ENCODE measurements at places on chromosomes 12 and 14.

GRCh38 chr12:70213707-70214106 is 29.5 kb upstream of the CNOT2 start:
- DNase-seq = no peak

- no peak for DNase-seq
Observed at GRCh38 chr14:85444635-85445034, 85.3 kb upstream of the FLRT2 start.

GRCh38 chr12:49201595-49202295 is 12.9 kb upstream of the TUBA1A start:
- DNase-seq = no peak

DNA sequence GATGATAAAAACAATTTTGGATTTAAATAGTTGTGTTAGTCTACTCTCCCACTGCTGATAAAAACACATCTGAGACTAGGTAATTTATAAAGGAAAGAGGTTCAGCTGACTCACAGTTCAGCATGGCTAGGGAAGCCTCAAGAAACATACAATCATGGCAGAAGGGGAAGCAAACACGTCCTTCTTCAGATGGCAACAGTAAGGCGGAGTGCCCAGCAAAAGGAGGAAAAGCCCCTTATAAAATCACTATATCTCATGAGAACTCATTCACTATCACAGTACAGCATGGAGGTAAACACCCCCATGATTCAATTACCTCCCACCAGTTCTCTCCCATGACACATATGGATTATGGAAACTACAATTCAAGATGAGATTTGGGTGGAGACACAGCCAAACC is 632.1 kb downstream of the SLC16A7 start:
- DNase-seq = no peak

DNA sequence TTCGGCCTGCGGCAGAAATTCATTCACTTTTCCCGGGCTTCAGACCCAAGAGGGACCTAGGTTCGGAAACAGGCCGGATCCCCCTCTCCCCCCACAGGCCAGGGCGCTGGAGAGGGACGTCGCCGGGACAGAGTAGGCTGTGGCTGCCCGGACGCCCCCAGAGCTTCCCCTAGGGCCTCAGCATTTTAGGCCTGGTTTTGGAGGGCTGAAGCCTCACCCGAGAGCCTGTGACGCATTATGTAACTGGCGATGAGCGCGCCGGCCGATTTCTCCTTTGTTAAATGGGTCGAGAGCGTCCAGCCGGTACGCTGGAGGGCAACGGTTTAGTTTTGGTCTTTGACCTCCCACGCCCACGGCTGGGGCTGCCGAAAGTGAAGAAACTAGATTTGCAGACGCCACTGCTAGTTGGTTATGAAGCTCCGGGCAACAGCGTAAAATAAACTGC is 657 bp downstream of the PEBP1 start:
- peak; percentile 13 for DNase-seq

GRCh38 chr14:50469982-50470381 is 62.4 kb downstream of the MAP4K5 start:
- no peak for DNase-seq

GRCh38 chr12:99235381-99235780 is 412.2 kb upstream of the GARIN6 start:
- no peak for DNase-seq

DNA sequence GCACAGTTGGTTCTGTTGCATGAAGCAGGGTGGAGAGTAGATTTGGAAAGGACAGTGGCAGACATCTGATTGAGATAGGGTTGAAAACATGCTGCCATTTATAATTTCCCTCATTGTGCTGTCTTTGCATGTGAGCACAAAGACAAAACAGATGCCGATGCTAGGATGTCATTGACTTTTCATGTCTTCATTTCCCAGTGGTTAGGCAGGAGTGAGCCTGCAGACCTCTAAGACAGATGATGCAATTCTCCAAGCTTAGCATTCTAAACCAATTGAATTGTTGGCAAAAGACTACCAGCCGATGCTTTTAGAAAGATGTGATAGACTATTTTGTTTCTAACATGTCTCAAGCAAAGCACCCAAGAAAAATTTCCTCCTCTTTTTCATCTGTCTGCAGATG is 37.1 kb upstream of the PELI2 start:
- no peak for DNase-seq

- DNase-seq = no peak
Observed at GRCh38 chr12:46452061-46452615, 79.6 kb upstream of the SLC38A2 start.

GRCh38 chr14:71554323-71554722 is 377.9 kb upstream of the RGS6 start:
- DNase-seq = no peak

GRCh38 chr12:94379479-94380113 is 80.1 kb downstream of the CEP83 start:
- no peak for DNase-seq

GRCh38 chr12:31387011-31387410 is 61.1 kb upstream of the SINHCAF start:
- DNase-seq = no peak

- DNase-seq = no peak
Observed at GRCh38 chr12:18135509-18135908, 45.5 kb upstream of the RERGL start.

DNA sequence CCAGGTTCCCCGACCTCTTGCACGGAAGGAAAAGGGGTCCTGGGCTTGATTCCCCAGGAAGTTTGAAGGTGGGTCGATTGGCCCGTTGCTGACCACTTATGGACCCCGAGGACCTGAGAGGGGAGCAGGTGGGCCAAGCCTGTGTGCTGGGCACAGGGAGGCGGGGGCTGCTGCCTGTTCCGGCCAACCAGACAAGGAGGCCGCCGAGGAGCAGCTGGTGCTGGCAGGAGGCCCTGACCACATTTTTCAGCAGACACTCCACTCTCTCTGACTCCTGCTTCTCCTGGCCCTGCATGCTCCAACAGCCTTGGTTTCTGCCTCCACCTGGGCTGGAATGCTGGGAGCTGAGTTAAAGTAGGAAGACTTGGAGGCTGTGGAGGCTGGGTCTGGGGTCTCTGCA is 42.8 kb downstream of the NOS1 start:
- no peak for DNase-seq

GRCh38 chr12:111469401-111469800 is 63.7 kb downstream of the SH2B3 start:
- DNase-seq = no peak

GRCh38 chr12:6551063-6551461 is 4.8 kb downstream of the IFFO1 start:
- DNase-seq = no peak

DNA sequence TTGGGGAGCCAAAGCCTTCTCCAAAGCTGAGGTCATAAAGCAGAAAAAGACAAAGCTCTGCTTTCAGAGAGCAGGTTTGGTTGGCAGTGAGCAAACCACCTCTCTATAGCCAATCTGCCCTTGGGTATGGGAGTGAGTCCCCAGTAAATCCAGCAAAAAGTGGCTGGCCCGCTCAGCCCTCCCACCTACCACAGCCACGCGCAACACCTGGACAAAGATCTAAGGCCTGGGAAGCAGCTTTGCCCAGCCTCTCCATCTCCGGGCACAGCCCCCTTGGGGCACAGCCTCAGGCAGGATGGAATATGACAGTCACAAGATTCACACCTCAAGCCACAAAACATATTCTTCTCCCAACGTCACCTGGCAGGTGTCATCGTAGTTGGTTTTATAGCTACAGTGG is 211.7 kb upstream of the EEA1 start:
- no peak for DNase-seq

GRCh38 chr14:76133103-76133502 is 18.6 kb upstream of the GPATCH2L start:
- no peak for DNase-seq

GRCh38 chr14:101056446-101056845 is 152.9 kb upstream of the RTL1 start:
- no peak for DNase-seq

- no peak for DNase-seq
Observed at GRCh38 chr12:29428633-29429032, 47.7 kb upstream of the ERGIC2 start.

GRCh38 chr14:50762931-50763300 is 68.0 kb downstream of the NIN start:
- no peak for DNase-seq

- peak; percentile 47 for DNase-seq
Observed at GRCh38 chr14:73787486-73788316, 63.9 kb upstream of the PTGR2 start.

DNA sequence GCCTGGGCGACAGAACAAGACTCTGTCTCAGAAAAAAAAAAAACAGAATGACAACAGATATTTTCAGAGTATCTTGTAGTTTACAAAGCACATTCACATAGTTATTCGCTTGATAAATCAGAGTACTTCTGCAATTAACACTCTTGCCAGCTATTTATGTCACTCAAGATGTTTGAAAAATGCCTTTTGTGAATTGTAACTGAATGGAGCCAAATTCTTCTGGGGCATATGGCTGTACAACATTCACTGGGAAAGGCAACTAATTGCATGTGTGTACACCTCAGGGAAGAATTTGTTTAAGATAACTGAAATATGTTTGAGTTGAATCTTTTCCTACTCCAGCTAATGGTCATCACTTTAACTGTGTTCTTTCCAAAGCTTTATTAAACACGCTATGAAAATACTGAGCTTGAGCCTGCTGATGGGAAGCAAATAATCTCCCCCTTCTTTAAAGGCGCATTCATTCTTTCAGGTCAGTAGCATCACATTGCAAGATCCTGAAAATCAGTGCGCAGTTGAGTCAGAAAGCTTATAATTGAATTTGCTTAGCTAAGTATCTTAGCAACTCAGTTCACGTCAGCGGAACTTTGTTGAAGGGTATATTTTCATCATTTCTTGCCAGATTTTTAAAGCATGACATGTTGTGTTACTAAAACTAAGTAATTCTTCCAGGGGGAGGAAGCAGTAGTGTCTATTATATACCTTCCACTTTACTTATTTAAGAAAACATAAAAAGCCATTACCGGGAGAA is 66.6 kb downstream of the SINHCAF start:
- DNase-seq = no peak

DNA sequence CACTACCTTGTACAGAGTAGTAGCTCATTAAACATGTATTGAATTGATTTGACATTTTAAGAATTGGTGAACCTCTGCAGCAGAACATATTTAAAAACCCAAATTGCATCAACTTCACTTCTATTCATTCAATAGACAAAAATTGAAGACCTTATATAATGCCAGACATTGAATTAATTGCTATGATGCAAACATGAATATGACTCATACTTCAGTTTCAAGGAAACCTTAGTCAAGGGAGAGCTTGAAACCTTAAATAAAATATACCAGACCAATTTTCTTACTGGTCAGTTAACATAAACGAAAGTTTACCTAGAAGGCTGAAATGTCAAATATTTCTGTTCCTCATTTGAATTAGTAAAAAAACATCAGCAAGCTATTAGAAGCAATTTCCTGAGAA is 5.0 kb upstream of the MGAT4C start:
- no peak for DNase-seq

- DNase-seq = no peak
Observed at GRCh38 chr12:39047539-39048262, 142.3 kb upstream of the CPNE8 start.

DNA sequence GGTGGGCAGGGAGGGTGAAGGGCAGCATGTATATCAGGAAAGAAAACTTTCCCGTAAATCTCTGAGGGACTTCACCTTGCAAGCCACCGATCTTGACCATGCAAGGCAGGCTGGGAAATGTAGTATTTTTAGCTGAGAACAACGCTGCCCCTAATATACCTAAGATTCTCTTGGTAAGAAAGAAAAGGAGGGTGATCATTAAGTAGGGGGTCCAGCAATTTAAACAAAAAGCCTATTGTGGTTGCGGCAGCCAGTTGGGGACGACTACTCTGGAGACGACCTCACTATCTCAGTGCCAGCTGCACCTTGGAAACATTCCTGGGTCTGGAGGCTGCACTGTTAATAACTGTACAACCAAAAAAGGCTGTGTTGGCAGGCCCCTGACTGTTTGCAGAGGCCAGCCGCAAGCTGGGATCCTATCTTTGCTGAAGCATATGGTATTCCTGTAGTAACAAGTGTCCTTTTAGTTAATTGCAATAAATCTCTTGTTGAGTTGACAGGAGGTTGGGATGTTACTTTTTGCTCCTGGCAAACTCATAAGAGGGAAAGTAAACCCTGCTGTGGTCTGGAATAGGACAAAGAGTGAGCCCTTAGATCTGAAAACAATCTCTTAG is 6.4 kb downstream of the APOLD1 start:
- DNase-seq = no peak

DNA sequence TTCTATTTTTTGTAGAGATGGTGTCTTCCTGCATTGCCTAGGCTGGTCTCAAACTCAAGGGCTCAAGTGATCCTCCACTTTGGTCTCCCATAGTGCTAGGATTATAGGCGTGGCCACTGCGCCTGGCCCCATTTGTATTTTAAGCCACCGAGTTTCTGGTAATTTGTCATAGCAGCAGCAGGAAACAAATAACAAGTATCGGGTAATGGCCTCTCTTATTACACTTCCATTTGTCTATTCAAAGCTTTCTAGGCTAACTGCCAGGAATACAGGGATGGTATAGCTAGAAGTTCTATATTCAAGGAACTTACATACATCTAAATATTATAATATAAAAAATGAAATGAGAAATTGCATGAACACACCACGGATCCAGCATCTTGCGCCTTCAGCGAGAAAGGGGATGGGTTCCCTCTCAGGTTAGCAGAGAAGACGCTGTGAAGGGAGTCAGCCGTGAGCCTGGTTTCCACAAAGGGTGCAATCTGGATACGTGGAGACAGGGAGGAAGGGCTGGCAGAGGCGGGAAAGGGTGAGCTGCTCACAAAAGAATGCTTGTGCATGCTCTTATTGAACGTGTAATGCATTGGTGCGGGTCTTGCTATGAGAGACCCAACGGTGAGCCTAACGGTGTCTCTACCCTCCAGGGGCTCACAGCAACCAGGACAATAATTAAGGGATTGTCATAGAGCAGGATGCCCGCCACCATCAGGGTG is 9.5 kb downstream of the BDKRB1 start:
- no peak for DNase-seq

GRCh38 chr12:106566771-106567170 is 16.0 kb upstream of the RFX4 start:
- DNase-seq = no peak

Data from stimulated activated CD4-positive, alpha-beta T cell treated with anti-CD3 and anti-CD28 coated beads, Interleukin-12 subunit alpha, Interleukin-12 subunit beta, amount 100 ng/mL, for 48 hours (primary cell).